ENCODE measurements at places on chromosomes 7 and 10.

DNA sequence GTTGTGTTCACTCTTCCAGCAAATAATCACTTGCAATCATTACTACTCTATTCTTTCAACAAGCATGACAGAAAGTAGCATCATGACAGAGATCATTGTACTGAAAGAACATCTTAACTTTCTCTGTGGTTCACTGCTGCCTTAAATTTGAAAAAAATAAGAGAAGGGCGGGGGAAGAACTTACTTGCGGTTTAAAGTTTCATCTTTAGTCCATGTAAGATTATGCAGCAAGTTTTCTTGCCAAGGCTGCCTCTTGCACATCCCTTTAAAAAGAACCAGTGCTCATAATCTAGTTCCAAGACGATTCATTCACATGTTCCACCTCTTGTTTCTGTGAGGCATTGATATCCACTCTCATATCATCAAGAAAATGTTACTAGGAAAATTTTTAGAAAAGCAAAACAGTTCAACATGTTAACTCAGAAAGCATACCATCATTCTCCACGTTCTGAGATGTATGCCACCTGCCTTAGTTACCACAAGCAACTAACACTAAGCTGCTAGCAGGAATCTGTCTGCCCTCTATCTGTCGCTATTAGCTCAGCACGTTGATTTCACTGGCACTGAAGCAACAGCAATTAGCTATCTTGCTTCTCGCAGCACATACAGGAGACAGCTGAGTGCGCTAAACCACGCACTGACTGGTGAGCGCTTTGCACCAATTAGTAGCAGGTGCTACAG is at the start of gene PCDH15:
Gene PCDH15 (minus strand): TSS at position 491 of the 681 bp plus-strand sequence. CDS start 136,969 bp downstream, outside the sequence.
- no peak for DNase-seq

DNA sequence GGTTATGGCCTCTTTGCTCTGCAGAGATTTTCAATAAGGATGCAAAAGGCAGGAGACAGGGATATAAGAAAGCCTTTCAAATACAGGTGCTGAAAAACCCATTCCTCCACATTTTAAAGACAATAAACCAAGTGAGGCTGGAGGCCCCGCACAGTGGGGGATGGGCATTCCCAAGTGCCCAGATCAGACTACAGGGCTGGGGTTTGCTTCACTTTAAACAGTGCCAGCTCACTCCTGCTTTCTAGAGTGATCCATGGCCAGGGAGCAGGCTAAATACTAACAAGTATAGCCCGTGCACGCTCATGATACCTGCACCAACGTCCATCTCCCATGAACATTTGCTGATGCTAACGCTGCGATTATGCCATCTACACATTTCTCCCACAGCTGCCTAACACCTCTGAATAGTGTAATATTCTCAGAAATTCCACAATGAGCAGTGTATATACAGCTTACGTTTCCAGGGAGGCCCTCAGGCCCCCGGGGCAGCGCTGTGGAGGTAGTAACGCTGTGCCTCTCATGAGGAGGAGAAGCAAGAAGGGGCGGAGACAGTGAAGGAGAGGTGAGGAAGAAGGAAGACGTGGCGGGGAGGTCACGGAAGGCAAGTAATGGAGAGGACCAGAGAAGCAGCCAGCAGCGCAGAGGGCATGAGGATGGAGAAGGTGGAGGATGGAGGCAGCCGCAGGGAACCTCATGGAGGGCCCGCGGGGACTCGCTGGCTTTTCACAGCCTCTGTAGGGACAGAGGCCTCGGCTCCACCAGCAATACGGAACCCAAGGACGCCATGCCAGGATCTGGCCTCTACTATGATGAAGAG is 141.7 kb downstream of the USP6NL start:
- DNase-seq: no peak

GRCh38 chr10:128539510-128540127 is 413.4 kb upstream of the MKI67 start:
- DNase-seq: no peak

DNA sequence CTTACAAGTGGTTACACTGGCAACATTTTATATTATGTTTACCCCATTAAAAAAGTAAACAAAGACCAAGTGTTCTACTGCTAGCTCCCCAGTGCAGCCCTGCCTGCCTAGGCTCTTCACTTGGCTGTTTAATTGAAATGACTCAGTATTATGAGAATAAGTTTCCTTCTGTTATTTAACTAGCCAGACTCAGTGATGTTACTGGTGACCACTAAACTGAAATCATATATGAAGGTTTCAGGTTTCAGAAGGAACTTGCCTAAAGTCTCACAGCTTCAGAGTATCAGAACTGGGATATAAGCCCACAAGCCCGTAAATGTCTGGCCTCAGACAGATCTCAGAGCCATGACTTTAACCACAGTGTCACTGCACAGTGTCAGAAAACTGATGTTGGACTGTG is 66.8 kb upstream of the EXOC4 start:
- no peak for DNase-seq

- DNase-seq: no peak
Measured at GRCh38 chr7:99238558-99239341, 30.8 kb upstream of the KPNA7 start.
